ENCODE measurements at places on chromosomes 7 and 10.

- peak; percentile 28 for DNase-seq
Observed at GRCh38 chr10:4125776-4126175, 340.8 kb upstream of the KLF6 start.

DNA sequence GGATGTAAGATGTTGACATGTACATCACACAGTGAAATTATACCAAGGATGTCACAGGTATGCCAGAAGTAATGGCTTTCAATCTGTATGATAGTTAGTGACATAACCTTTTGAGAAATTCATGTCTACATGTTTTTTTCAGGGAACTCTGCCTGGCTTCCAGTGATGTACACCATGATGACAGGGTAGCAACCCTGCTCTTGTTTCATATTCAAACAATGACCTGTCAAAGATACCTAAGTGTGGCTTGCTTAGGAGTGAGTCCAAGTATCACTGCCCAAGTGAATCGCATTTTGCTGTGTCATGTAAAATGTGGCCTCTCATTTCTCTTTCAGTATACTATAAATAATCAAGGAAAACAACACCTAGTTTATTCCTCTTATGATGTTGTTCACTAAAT is 205.8 kb upstream of the DKK1 start:
- DNase-seq, result no peak

GRCh38 chr7:121913947-121914675 is 41.1 kb downstream of the PTPRZ1 start:
- no peak for DNase-seq

GRCh38 chr10:30800368-30800767 is 170.8 kb upstream of the LYZL2 start:
- DNase-seq, result no peak

DNA sequence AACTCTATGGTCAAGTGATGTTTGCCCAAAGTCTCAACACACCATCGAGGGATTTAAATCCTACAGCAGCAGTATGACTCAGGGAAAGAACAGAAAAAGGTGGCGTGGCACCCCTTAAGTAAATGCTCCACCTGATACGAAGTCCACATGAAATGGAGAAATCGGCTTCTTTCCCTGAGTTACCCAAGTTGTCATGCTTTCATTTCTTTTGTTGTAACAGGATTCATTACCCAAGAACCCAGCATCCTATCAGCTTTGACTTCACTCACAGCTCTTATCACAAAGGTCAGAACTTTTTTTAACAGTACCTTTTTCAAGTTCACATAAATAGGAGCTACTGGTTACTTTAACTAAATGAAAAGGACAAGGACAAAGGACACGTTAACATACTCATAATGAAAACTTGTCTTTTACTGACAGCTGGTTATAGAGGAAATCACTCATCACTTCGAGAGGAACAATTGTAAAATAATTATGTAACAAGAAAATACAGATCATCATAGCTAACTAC is 219.8 kb upstream of the FRMD4A start:
- no peak for DNase-seq

DNA sequence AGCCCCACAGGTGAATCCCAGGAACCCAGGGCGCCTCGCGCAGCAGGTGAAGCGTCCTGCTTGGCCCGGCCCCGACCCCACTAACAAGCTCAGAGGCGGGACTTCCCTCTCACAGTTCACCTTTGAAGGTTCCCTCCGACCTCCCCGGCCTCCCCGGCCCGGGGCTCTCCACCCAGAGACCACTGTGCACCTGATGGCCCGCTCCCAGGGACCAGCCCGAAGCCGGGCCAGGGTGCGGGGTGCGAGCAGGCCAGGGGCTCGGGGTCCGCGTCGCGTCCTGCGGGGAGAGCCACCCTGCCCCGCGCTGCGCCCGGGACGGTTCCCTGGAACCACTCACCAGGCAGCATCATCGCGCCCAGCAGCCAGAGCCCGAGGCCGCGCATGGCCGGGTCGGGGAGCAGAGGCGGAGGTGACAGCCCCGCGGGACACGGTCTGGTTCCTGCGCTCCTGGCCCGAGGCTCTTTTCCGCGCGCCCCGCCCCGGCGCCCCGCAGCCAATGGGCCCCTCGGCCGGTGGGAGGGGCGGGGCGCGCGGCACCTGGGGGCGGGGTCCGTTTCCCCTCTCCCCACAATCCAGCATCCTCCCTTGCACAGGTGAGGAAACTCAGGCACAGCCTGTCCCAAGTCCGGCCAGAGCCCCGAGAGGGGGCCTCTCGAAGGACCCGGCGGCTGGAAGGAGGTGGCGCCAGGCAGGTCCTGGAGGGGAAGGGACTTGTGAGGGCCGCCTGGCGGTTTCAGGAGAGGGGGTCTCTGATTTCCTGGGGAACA is at the start of gene ADAM8:
Gene ADAM8, minus strand, starts transcription at position 434 of the 767 bp plus-strand sequence. Its CDS starts 51 bp downstream, at position 383.
- DNase-seq, result no peak

DNA sequence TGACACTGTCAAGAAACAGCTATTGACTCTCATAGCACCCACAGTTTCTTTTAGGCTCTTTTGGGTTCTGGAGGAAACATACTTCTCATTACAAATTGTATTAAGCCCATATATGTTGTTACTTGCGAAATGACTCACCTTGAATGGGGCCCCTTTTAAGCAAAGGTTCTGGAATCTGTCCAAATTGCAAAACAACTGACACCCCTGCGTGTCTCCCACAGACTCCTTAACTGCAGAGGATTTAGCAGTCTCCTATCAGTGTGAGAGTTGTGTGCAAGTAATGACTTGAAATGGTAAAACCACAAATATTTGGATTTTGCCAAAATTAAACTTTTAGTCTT is 192.3 kb downstream of the DNAJC1 start:
- peak; percentile 13 for DNase-seq

DNA sequence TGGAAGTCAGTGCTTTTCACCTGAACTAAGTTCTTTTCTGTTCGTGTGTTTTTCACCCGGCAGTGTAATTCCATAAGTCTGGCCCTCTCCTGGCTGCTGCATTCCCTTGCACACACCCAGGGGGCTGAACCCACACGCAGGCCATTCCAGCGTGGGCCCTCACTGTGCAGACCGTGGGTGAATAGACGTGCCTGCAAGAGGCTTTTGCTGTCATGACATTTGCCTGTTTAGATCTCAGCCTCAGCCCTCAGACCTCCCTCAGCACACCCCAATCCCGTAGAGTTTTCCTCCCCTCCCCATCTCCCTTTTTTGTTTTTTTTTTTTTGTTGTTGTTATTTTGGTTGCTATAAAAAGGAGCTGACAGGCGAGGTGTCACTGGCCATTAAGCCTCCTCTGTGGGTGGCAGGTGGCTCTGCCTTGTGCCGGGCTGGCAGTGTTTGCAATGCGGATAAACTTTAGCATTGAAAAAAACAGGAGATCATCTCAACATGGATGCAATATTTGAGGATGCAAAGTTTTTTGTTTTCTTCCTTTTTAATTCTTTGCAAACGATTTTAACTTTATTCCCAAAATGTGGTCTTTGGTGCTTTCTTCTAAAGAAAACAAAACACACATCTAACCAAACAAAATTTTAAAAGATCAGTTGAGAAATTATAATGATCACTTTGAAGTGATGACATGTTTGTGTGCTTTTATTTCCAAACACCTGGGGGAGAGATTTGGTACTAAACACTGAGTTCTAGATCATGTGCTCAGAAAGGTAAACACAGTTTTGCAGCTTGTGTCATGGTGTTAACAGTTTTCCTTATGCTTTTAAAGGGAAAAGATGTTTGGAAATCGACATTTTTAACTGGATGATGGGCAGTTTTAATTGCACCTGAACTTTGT is 58.8 kb downstream of the WDR37 start:
- DNase-seq, result no peak

DNA sequence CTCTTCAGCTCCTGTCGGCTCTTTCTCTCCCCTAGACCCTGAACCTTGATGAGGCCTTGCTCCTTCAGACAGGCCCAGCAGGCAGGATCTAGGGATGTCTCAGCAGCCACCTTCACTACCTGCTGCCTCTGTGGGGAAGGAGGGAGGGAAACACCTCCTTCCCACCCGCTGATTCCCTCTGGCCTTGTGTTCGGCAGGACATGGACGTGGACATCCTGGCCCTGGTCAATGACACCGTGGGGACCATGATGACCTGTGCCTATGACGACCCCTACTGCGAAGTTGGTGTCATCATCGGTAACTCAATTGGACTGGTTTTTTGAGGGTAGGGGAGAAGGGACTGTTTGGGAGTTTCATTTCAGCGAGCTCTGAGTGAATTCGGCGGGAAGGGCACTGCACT is 20.3 kb downstream of the HKDC1 start:
- no peak for DNase-seq

- DNase-seq, result no peak
Observed at GRCh38 chr10:102492983-102493382, 9.5 kb downstream of the ACTR1A start.

- DNase-seq, result peak; percentile 23
Observed at GRCh38 chr7:93717217-93717900, 142.8 kb upstream of the CALCR start.

DNA sequence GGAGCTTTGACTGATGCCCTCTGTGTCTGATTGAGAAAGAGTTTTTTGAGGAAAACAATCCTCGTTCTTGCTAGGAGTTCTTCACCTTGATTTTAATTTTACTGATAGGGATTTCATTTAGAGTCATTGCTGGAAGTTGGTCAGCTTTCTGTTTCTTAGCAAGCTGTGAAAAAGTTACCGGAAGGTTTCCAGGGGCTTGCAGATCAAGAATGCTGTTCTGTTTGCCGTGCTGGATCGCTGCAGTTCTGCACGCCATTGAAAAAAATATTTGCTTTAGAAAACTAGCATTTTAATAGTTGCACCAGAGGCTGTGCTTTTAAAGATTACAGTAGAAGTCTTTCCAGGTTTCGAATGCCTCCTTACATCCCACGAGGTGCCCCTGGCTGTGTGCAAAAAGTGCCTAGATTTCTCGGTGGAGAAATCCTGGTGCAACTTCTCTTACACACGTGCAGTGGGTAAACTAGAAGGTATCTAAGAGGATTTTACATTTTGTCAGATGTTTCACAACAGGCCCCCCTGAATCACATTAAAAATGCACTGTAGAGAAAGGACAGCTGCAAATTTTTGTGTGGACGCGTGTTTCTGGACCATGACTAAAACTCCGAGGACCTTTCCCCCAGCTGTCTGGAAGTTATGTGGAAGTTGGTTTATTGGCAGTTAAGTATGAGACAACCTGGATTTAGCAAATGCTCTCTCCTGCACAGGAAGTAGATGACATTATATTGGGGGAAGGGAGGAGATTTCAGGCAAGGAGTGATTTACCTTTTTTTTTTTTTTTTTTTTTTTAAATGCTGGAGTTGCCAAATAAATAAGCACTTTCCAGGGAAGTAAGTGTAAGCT is 5.8 kb downstream of the TCF7L2 start:
- peak; percentile 84 for DNase-seq

- no peak for DNase-seq
Observed at GRCh38 chr10:102421757-102422512, 1.3 kb downstream of the FBXL15 start.

GRCh38 chr10:47079204-47079580 is 168.0 kb downstream of the PTPN20 start:
- no peak for DNase-seq

DNA sequence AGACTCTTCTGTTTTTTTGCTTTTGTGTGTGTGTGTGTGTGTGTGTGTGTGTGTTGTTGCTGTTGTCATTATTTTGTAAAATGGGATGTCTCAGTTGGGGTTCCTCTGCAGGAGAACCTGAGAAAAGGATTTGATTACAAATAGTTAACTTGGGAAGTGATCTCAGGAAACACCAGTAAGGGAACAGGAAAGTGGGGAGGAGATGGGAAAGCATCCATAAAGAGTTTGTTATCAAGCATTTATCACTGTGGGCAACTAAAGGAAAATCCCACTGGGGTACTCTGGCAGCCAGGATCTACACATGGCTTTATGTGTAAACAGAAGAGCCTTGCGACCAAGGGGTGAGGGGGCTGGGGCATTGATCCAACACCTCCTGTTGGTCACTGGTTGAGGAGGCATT is 485.4 kb downstream of the KCNMA1 start:
- DNase-seq, result no peak

GRCh38 chr7:158283016-158283974 is 304.3 kb downstream of the PTPRN2 start:
- no peak for DNase-seq

- no peak for DNase-seq
Observed at GRCh38 chr7:155804431-155804831, 7.8 kb downstream of the SHH start.

GRCh38 chr7:37385787-37386186 is 62.9 kb downstream of the ELMO1 start:
- DNase-seq, result no peak

DNA sequence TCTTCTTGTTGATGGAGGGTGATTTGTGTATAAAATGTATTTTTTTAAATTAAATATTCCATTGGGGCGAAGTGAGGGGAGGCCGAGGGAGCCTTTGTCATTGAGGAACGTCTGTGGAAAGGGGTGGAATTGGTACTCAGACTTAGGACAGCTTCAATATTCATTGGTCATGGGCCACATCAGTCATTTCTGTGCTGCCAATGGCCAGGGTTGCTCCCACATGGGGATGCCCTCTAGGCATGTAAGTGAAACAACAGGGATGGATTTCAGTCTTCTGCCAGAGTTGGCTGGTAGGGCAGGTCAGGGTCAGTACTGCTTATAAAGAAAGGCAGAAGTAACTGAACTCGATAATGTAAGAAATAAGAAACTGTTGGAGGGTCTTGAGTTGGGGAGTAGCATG is 47.2 kb downstream of the NEURL1 start:
- no peak for DNase-seq

DNA sequence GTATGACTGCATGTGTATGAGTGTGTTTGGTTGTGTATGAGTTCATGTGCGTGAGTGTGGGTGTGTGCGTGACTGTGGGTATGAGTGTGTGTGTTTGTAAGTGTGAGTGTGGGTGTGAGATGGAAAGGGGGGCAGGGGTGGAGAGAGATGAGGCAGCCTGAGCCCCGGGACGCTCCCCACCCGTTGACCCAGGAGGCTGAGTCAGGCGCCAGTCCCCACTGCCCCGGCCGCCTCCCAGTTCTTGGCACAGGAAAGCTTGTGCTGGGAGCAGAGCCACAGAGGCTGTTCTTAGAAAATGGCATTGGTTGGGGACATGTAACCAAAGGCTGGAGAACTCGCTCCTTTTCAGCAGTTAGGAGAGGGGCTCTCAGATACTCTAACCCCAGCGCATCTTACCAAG is 27.8 kb upstream of the NUB1 start:
- no peak for DNase-seq

GRCh38 chr7:43071604-43072003 is 40.8 kb upstream of the HECW1 start:
- DNase-seq, result no peak

GRCh38 chr10:36717118-36717517 is 408.3 kb upstream of the ANKRD30A start:
- DNase-seq, result no peak

DNA sequence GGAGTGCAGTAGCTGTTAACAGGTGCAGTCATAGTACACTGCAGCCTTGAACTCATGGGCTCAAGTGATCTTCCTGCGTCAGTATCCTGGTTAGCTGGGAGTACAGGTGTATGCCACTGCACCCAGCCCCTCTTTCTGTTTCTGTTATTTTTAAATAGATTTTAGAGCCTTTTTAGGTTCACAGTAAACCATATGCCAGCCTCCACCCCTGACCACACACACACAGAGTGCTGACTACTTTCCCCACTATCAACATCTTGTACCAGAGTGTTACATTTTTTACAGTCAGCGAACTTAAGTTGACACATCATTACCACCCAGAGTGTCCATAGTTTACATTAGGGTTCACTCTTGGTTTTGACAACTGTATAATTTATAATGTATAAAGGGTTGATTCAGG is 32.1 kb downstream of the MARCHF5 start:
- no peak for DNase-seq
